Stimulated activated CD4-positive, alpha-beta T cell treated with anti-CD3 and anti-CD28 coated beads, Interleukin-12 subunit alpha, Interleukin-12 subunit beta, amount 100 ng/mL, for 4 hours (primary cell): ENCODE measurements at places on chromosomes 1 and 21.

GRCh38 chr1:158049853-158050252 lies 56.4 kb downstream of the KIRREL1 start:
- no peak for DNase-seq

GRCh38 chr1:100431954-100432353 lies 79.6 kb downstream of the CDC14A start:
- no peak for DNase-seq

DNA sequence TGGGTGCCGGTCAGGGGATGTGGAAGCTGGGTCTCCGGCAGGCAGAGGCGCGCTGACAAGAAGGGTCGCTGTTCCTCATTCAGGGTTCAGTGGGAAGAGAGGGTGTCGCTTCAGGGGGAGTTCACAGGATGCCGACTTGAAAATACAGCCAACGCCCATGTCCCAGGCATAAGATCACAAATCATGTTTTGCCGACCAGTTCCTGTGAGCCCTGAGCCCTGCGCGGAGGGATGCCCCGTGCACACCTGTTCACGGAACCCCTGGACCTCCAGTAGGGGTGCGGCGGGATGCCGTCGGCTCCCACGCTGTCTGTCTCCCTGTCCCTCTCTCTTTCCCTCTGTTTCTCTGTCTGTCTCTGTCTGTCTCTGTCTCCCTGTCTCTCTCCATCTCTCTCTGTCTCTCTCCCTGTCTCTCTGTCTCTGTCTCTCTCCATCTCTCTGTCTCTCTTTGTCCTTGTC lies 26.8 kb downstream of the TP73 start:
- no peak for DNase-seq

DNA sequence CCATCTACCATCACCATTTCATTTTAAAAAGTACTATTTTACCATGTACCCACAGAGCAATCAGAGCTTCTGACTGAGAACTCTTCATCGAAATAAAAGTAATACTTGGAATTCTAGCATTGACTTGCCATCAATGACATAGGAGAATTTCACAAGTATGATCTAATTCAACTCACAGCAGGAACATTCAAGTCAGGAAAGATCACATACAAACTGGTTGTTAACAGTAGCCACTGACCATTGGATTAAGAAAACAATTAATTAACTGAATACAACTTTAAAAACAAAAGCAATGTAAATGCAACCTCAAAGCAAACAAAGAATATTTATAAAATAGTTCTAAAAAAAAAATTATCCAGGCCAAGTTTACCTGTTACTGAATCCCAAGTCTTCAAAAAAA lies 18.8 kb downstream of the RNF115 start:
- no peak for DNase-seq

DNA sequence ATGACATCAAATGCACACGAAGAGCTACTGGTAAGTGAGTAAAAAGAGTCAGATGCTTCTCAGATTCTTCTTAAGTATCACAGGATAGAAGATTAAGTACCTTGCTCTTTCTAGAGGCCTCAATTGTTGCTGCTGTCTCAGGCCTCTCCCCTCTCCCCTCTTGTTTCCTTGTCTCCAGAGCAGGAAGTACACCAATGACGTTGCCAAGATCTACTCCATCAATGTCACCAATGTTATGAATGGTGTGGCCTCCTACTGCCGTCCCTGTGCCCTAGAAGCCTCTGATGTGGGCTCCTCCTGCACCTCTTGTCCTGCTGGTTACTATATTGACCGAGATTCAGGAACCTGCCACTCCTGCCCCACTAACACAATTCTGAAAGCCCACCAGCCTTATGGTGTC lies 21.3 kb upstream of the SARS1 start:
- no peak for DNase-seq
